Astrocyte (in vitro differentiated cells and primary cell): ENCODE measurements at places on chromosomes 3 and 15. TPM values are rescaled to one million over a fixed set of nuclear protein-coding genes. Genes with fewer than 3 reads are reported as not detected.

Gene ITPKA
- 1.0 and 1.2 TPM in 2 replicates for total RNA-seq

Gene C3orf80
- 6.5 and 13.7 TPM in 2 replicates for total RNA-seq

Gene ZPLD1
- 0.45 and 0.60 TPM in 2 replicates for total RNA-seq

Gene CMTM7
- total RNA-seq, result 19.7 and 23.9 TPM in 2 replicates

Gene ZKSCAN7
- 4.8 and 5.7 TPM in 2 replicates for total RNA-seq

Gene EIF4E3
- 3.5 and 4.2 TPM in 2 replicates for total RNA-seq

Gene GPR62
- total RNA-seq, result not detected in 2 replicates

Gene TRIM42
- total RNA-seq, result not detected in 2 replicates

Gene RASL12
- 0.32 and 0.36 TPM in 2 replicates for total RNA-seq

Gene THSD4
- total RNA-seq, result 0.99 and 2.5 TPM in 2 replicates

Gene MINAR1
- total RNA-seq, result 1.7 TPM in 2 replicates

Gene ANKRD34C
- 0.05 TPM in 1 of 2 replicates, not detected in the other for total RNA-seq

Gene OXTR
- 2.2 and 3.0 TPM in 2 replicates for total RNA-seq

Gene STAB1
- total RNA-seq, result 0.39 TPM in 1 of 2 replicates, not detected in the other

Gene CLRN1
- not detected in 2 replicates for total RNA-seq

Gene ITGA11
- 193 and 369 TPM in 2 replicates for total RNA-seq

Gene PLA2G4E
- total RNA-seq, result not detected in 2 replicates

Gene MST1R
- total RNA-seq, result 0.46 and 0.57 TPM in 2 replicates

Gene SPSB4
- 0.94 and 2.2 TPM in 2 replicates for total RNA-seq

Gene LIPH
- 6.4 and 9.0 TPM in 2 replicates for total RNA-seq

Gene NOX5
- total RNA-seq, result 0.09 and 0.14 TPM in 2 replicates

Gene ADAMTS17
- 0.14 and 0.27 TPM in 2 replicates for total RNA-seq

Gene KBTBD13
- total RNA-seq, result not detected in 2 replicates

Gene MUC4
- 0.02 and 0.05 TPM in 2 replicates for total RNA-seq

Gene PP2D1
- not detected in 2 replicates for total RNA-seq

Gene FMN1
- 5.3 and 5.8 TPM in 2 replicates for total RNA-seq

Gene CFAP20DC
- total RNA-seq, result 0.57 and 0.89 TPM in 2 replicates

Gene MESP2
- not detected in 2 replicates for total RNA-seq

Gene BLM
- total RNA-seq, result 2.8 and 3.7 TPM in 2 replicates

Gene GMPS
- total RNA-seq, result 58.1 and 59.7 TPM in 2 replicates

Gene VPS33B
- total RNA-seq, result 9.7 and 12.0 TPM in 2 replicates

Gene P4HTM
- total RNA-seq, result 25.0 and 28.1 TPM in 2 replicates

Gene GBE1
- 58.6 and 60.3 TPM in 2 replicates for total RNA-seq

Gene CEP97
- total RNA-seq, result 10.1 and 11.5 TPM in 2 replicates

Gene NR2E3
- total RNA-seq, result not detected in 2 replicates

Gene DPPA2
- 0.48 and 0.89 TPM in 2 replicates for total RNA-seq

Gene SEC22A
- 10.9 and 16.9 TPM in 2 replicates for total RNA-seq

Gene LRRC34
- total RNA-seq, result 1.0 and 1.3 TPM in 2 replicates

Gene FHIT
- 6.7 and 7.4 TPM in 2 replicates for total RNA-seq

Gene SEMA7A
- 26.7 and 36.3 TPM in 2 replicates for total RNA-seq

Gene DNAH1
- total RNA-seq, result 2.2 and 2.3 TPM in 2 replicates

Gene CSPG4
- total RNA-seq, result 26.9 and 47.8 TPM in 2 replicates

Gene C3orf70
- total RNA-seq, result 5.7 and 8.2 TPM in 2 replicates

Gene NLGN1
- 0.91 and 1.2 TPM in 2 replicates for total RNA-seq

Gene DVL3
- total RNA-seq, result 107 and 110 TPM in 2 replicates

Gene RASGRP1
- total RNA-seq, result 0.50 and 1.4 TPM in 2 replicates

Gene DOCK3
- 3.1 and 3.3 TPM in 2 replicates for total RNA-seq

Gene CEP70
- 6.5 and 9.0 TPM in 2 replicates for total RNA-seq

Gene TTLL13
- total RNA-seq, result 0.14 TPM in 1 of 2 replicates, not detected in the other

Gene ALG1L2
- total RNA-seq, result 0.41 and 0.94 TPM in 2 replicates

Gene KBTBD8
- total RNA-seq, result 9.2 and 9.4 TPM in 2 replicates

Gene BNC1
- 9.3 and 13.7 TPM in 2 replicates for total RNA-seq

Gene BSN
- 0.75 and 0.86 TPM in 2 replicates for total RNA-seq

Gene WDR72
- total RNA-seq, result 0.14 and 0.31 TPM in 2 replicates

Gene HTR3E
- total RNA-seq, result not detected in 2 replicates

Gene PRSS50
- total RNA-seq, result not detected in 2 replicates

Gene LRTM1
- not detected in 2 replicates for total RNA-seq

Gene PDCD6IP
- 203 and 230 TPM in 2 replicates for total RNA-seq
